ENCODE measurements at places on chromosomes 16 and 17. TPM values are rescaled to one million over a fixed set of nuclear protein-coding genes. Genes with fewer than 3 reads are reported as not detected.
A peak's percentile ranks its signal among the peaks of the same experiment; 100 is the strongest.

- peaks cover 33% of the 10 kb centered on the region for H3K4me1 ChIP-seq
- no peak overlapping the region for H3K4me3 ChIP-seq
- peak overlapping the region; percentile 7 for H3K27ac ChIP-seq
- H3K36me3 ChIP-seq = peaks cover 48% of the 10 kb centered on the region
- no peaks in the 10 kb centered on the region for H3K27me3 ChIP-seq
Measured at GRCh38 chr16:8859913-8860881, 8.6 kb downstream of the CARHSP1 start.

GRCh38 chr17:78613416-78613815, 36.2 kb upstream of the DNAH17 start:
- no peak overlapping the region for H3K4me3 ChIP-seq
- H3K27ac ChIP-seq = no peak overlapping the region
- no peaks in the 10 kb centered on the region for H3K36me3 ChIP-seq
- peak; percentile 11 for DNase-seq

BTBD17 gene
- not detected for total RNA-seq

NLE1 gene
- total RNA-seq = 12.5 TPM
